A549 (cell line): ENCODE measurements at places on chromosomes 1 and 21. TPM values are rescaled to one million over a fixed set of nuclear protein-coding genes. Genes with fewer than 3 reads are reported as not detected.

The IGSF3 gene
- 15.9 to 18.5 TPM (median 17.4 TPM) in 3 replicates for polyA plus RNA-seq

The CLCA2 gene
- 0.01 to 0.03 TPM in 2 of 3 replicates, not detected in the other for polyA plus RNA-seq

The DENND2D gene
- 1.3 to 1.7 TPM (median 1.6 TPM) in 3 replicates for polyA plus RNA-seq

The RIT1 gene
- 19.2 to 23.6 TPM (median 20.4 TPM) in 3 replicates for polyA plus RNA-seq

The KPRP gene
- not detected in 3 replicates for polyA plus RNA-seq

The TRNP1 gene
- 68.5 to 86.3 TPM (median 73.9 TPM) in 3 replicates for polyA plus RNA-seq

The HLX gene
- 4.8 to 5.6 TPM (median 4.9 TPM) in 3 replicates for polyA plus RNA-seq

The SPSB1 gene
- polyA plus RNA-seq, result 16.9 to 25.3 TPM (median 22.3 TPM) in 3 replicates

The RIMS3 gene
- polyA plus RNA-seq, result 1.3 to 1.6 TPM (median 1.5 TPM) in 3 replicates

The TSPAN2 gene
- 2.1 to 3.2 TPM (median 2.7 TPM) in 3 replicates for polyA plus RNA-seq

The IGSF8 gene
- polyA plus RNA-seq, result 6.3 to 8.5 TPM (median 7.8 TPM) in 3 replicates

The CLCA4 gene
- polyA plus RNA-seq, result not detected in 3 replicates

The UBXN10 gene
- not detected in 3 replicates for polyA plus RNA-seq

The FCN3 gene
- polyA plus RNA-seq, result not detected in 3 replicates

The CD53 gene
- polyA plus RNA-seq, result not detected in 3 replicates

The FCGR2B gene
- polyA plus RNA-seq, result not detected in 3 replicates

The SPRR4 gene
- not detected in 3 replicates for polyA plus RNA-seq

The LHX8 gene
- 1.8 to 3.3 TPM (median 3.0 TPM) in 3 replicates for polyA plus RNA-seq

The DMBX1 gene
- polyA plus RNA-seq, result 1.1 to 2.2 TPM (median 1.7 TPM) in 3 replicates

The HSPB7 gene
- polyA plus RNA-seq, result not detected in 3 replicates

The GPATCH4 gene
- 85.2 to 94.7 TPM (median 85.3 TPM) in 3 replicates for polyA plus RNA-seq

The FAM72D gene
- 11.1 to 13.5 TPM (median 12.9 TPM) in 3 replicates for polyA plus RNA-seq

The PPIAL4G gene
- not detected in 3 replicates for polyA plus RNA-seq

The COL16A1 gene
- polyA plus RNA-seq, result 8.1 to 11.1 TPM (median 10.4 TPM) in 3 replicates

The REN gene
- polyA plus RNA-seq, result not detected in 3 replicates

The REG4 gene
- polyA plus RNA-seq, result not detected in 3 replicates

The SFN gene
- polyA plus RNA-seq, result 114 to 150 TPM (median 141 TPM) in 3 replicates

The TDRD5 gene
- polyA plus RNA-seq, result 0.08 to 0.29 TPM (median 0.26 TPM) in 3 replicates
